ENCODE measurements at places on chromosomes 16 and 17.

- no peak for DNase-seq
Measured at GRCh38 chr17:43125967-43126910, 1.1 kb upstream of the BRCA1 start.

GRCh38 chr17:61251939-61252865 lies 147.4 kb upstream of the TBX2 start:
- no peak for DNase-seq

DNA sequence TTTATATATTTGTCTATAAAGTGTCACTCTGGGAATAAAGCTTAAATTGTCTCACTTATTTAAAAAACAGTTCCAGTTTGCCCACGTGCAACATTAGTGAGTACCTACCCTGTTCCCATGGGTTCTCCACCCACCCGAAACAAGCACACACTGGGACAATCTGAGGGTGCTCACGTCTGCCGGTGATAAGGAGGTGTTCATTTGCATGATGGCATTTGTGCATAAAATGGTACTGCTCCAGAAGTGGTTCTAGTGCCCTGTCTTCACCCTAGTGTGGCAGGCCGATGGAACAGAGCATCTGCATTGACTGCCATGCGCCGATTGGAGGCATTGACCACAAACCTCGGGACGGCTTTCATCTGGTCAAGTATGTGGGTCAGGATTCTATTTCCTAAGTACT lies 35.6 kb upstream of the ENDOV start:
- no peak for DNase-seq

DNA sequence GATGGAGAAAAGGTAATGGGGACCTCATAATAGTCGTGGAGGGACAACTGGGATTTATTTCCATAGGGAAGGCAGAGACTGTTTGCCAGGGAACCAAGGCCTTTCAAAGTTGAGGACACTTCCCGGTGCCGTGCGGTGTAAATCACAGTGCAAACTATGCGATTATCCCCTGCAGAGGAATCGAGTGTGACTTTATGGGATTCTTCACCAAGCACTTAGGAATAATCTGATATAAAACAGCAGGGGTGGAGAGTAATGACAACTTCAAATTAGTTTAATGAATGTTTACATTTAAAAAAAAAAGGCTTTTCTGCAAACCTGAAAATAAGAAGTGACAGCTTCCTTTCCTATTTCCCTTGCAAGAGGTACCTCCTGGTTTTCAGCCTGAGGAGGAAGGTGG lies 538.2 kb downstream of the MAF start:
- DNase-seq: no peak

- DNase-seq: no peak
Measured at GRCh38 chr17:57338257-57338914, 82.1 kb downstream of the MSI2 start.

- DNase-seq: peak; percentile 43
Measured at GRCh38 chr17:59521465-59522126, 43.8 kb upstream of the DHX40 start.

- no peak for DNase-seq
Measured at GRCh38 chr16:78372277-78372676, 272.8 kb downstream of the WWOX start.

DNA sequence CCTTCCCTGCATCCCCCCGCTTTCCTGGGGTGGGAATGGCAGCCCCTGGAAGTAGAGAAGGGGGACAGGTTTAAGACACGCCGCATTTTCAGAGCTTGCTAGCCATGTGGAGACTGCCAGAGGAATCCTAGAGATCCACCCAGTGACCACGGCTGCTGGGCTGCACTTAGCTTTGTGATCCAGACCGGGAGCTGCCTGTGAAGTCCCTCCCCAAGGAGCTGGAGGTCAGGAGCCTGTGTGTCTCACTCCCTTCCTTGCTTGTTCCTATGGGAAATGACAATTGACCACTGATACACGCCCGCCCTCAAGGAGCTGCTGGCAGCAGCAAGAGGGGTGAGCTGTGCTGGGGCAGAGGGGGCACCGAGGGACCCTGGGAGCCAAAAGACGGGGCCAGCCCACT lies 73.7 kb downstream of the SREBF1 start:
- DNase-seq: no peak

- DNase-seq: no peak
Measured at GRCh38 chr17:27581016-27581415, 50.0 kb upstream of the LGALS9 start.

DNA sequence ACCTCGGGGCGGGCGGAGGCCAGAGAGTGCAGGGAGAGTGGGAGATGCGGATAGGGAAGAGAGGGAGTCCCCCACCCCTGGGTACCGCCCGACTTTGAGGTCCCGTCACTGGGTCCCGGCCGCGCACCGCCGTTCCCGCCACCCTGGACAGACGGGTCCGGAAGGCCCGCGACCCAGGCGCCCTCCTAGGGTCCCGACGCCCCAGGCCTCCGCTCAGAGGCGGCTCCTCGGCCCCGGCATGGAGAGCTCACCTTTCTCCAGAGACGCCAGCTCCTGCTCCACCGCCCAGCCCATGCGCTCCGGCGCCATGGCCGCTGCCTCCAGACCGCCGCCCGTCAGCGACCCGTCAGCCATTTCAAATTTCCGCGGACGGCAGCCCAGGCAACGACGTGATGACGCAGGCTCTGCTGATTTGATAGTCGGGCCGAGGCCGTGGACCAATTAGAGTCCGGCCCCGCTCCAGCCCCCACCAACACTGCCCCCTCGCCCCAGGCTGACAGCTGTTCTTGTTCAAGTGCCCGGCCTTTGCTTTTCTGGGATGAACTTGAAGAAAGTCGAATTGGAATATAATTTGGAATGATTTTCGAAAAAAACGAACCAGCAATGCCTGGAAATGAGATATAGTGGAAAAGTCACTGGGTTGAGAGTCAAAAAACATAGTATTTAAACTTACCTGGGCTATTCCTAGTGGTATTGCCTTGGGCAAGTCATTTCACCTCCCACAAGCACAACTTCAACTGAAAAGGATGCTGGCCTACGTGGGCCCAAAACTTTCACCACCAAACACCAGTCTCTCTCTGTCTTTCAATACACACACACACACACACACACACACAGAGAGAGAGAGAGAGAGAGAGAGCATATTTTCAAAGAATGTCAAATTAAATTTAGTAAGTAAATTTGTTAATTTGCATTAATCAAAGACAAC lies at the start of gene SHCBP1:
SHCBP1 (minus strand) TSS at position 374 of the 928 bp plus-strand sequence; CDS start at position 354, 20 bp downstream.
- DNase-seq: peak; percentile 72

GRCh38 chr17:59804901-59805465 lies 87.8 kb downstream of the TUBD1 start:
- DNase-seq: no peak

- no peak for DNase-seq
Measured at GRCh38 chr17:4544951-4545216, 10.3 kb downstream of the MYBBP1A start.
